ENCODE measurements at places on chromosomes 6 and 20.

DNA sequence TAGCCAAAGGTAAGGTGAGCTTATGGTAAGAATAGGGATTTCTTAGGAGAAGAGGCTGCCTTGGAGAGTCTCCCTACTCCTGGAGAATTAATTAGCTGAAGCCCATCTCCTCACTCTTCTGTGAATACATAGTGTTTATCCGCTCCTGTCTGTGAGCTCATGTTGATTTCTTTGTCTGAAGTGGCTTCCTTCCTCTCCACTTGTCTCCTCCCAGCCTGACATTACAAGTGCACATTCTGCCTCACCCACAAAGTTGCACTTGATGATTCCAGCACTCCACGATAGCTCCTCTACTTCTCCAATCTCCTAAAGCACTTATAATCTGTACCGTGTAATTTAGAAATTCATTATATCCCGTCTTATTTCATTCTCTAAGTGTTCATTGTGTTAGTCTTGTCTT lies 287.2 kb downstream of the QKI start:
- DNase-seq: no peak

GRCh38 chr20:32045999-32046398 lies 6.0 kb upstream of the HCK start:
- DNase-seq: no peak

- no peak for DNase-seq
Measured at GRCh38 chr6:131992557-131992956, 41.4 kb upstream of the CCN2 start.

DNA sequence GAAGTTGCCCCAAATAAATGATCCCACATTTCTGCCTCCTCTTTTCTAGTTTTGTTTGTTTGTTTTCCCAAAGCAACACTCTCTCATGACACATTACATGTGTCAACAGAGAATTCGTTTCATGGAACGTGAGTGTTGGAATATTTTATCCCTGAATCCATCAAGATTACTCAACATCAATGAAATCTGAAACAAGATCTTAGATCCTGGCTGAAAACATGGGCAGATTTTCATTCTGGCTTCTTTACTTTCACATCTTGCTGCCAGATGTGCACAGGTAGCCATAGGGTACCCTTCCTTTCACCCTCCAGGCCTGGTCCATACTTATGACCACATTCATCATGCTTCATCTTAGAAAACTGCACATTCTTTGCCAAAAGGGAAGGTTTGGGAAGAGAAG lies 347.0 kb downstream of the DOK5 start:
- no peak for DNase-seq

All from aorta (tissue), 5 donors.